Activated CD4-positive, alpha-beta T cell treated with anti-CD3 and anti-CD28 coated beads, Interleukin-2, amount 50 U/mL, for 1 hour (primary cell): ENCODE measurements at places on chromosomes 5 and 9.

DNA sequence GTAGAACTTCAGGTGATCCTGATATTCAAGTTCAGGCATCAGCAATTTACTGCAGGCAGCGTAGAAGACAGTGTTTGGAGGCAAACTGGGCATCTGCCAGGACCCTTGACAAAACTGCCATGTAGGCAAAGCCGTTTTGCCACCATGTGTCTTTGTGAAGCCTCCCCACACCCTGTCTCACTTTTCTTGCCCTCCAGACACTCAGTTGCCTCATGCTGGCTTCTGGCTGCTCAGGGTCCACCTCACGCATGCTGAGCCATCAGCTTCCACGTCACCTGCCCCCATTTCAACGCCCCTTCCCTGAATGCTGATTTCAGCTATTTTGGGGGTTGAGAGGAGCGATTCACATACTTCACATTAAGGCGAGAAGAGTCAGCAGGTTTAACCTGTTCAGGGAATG lies 165.2 kb upstream of the KLF9 start:
- no peak for DNase-seq

GRCh38 chr5:153456354-153456753 lies 34.1 kb upstream of the GRIA1 start:
- no peak for DNase-seq

- DNase-seq, result no peak
Observed at GRCh38 chr9:103803245-103803644, 290.9 kb upstream of the SMC2 start.

DNA sequence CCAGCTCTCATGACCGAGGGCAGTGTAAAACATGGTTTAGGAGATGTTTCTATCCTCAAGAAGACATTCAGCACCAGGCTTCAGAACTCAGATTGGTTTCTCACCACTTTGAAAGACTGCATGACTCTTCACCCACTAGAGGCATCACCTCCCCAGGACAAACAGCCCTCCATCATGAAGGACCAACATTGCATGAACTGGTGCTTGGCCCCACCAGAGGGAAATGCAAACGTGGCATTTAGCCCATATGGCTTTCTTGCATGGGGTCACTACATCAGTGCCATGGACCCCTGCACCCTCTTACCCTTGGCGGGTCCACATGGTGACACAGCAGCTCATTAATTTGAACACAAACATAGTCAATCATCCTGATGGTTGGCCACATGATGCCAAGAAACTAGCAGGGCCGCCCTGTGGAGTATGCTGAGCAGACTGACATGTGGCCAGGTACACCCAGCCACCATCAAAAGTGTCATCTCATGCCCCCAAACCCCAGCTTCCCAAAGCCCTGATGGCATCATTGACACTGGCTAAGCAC lies 129.5 kb upstream of the FSTL4 start:
- DNase-seq, result no peak

- no peak for DNase-seq
Observed at GRCh38 chr9:116409129-116409528, 255.5 kb downstream of the PAPPA start.

DNA sequence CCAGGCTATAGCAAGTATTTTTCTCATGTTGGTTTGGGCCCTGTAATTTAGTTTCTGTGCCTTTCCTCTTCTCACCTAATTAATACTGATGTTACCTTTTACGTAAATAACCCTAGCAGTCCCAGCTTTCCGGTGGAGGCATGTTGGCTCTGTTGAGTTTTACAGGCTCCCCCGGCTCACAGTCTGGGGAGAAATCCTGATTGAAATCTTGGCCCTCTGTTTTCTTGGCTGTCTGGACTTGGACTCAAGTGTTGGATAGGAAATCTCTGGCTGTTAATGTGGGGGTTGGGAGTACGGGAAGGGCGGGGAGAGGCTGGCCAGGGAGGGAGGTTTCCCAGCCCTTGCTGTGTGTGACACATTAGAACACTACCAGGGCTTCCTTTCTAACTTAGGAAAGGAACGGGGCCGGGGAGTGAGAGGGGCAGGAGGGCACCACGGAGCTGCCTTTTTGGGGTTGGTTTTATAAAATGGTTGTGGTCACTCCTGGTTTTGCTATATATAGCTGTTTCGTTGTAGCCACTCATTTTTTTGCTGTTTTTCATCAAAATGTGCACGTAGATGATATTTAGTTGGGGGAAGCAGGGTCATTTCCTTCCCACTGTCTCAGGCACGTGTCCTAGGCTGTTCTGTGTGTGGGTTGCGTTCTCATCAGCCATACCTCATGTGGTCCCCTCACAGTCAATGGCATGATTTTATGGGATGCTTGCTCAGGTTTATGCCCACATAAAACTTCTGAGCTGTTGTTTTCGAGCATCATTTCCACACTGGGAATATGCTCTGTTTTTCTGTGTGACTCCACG lies 11.0 kb downstream of the TRIO start:
- DNase-seq, result no peak

- DNase-seq, result no peak
Observed at GRCh38 chr5:36915653-36916052, 39.1 kb downstream of the NIPBL start.

DNA sequence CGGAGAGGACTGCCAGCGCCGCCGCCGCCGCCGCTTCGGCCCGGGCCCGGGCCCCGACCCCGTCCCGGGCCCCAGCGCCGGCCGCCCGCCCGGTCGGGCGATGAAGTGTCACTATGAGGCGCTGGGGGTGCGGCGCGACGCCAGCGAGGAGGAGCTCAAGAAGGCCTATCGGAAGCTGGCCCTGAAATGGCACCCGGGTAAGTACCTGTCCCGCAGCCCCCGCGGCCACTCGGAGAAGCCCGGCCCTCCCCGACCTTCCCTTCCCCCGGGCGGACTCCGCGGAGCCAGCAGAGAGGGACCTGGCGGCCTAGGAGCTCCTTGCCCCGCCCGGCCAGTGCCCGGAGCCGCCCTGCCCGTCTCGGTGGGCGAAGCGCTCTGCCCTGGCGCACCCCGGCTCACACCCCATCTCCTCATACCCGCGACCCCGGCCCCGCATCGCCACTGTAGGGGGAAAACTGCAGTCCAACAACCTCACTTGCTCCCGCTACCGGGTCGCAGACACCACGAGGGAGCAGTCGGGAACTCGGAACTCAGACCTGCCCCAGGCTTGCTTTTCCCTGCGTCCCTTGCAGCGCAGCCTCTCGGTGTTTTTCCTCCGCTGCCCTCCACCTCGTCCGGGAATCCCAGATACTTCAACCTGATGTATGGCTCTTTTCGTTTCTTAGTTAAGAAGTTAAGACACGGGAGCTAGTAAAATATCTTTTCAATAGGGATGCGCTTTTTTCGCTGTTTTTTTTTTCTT lies 532 bp downstream of the DNAJC21 start:
- peak; percentile 73 for DNase-seq

- no peak for DNase-seq
Observed at GRCh38 chr5:59866661-59867060, 26.9 kb downstream of the PDE4D start.

DNA sequence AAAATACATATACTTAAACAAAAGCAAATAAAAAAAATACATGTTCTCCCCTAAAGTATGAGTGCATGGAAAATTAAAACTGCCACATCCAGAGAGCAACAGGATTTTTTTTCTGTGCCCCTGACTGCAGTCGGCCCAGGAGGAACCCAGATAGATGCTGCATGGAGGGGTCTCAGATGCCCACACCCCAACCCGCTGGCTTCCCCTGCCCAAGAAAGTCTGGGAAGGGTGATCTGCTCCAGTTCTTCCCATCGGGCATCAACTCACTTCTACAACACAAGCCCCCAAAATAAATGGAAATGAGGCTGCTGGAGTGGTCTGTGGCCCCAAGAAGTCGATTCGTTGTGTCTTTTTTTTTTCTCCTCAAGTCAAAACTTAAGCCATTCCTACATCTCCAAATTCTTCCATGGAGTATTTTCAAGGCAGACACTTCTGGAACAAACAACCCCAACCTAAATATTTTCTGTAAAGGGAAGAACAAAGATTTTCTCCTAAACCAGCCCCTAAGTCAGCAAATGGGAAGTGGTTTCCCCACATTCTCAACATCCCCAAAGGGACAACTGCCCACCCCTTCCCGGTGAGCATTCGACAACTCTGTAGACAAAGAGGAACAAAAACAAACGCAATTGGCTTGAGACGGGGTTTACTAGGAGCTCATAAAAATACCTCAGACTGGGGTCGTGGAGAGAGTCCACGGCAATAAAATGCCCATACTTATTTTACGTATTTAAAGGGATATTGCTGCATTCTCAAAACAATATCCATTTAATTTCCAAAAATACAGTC lies 46.7 kb downstream of the ROR2 start:
- DNase-seq, result no peak

GRCh38 chr5:168472329-168472728 lies 13.9 kb upstream of the RARS1 start:
- no peak for DNase-seq

GRCh38 chr9:89637787-89638186 lies 33.0 kb downstream of the GADD45G start:
- DNase-seq, result no peak

DNA sequence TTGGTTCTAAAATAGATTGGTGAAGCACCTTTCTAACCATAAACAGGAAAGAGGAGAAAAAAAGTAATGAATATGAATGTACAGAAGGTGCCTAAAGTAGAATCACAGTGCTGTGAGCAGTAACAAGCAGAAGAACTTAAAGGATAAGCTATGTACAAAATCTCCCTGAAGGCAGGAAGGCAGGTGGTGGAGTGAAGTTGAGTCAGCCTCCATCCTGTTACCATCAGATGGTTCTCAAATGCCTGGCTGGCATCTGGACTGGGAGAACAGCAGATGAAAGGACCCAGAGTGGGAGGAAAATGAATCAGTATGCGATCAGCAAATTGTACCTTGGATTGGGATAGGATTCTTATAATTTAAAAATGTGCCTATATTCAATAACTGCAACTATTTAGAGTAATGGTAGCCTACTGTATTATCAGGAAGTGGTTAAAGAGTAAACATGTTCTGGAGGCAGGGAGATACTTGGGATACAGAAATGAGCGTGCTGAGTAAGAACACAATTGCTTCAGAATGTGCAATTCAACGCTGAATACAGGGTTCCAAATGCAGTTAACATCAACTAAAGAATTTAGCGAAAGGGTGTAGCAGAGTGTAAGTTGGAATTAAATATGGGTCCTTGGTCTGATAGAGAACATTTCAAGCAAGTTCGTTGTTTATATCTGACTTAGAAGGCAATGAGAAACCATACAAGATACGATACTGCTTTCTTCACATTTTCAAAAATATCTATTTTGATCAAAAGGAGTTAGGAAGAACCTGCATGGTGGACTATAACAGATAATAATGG lies 21.1 kb upstream of the FER start:
- DNase-seq, result no peak

DNA sequence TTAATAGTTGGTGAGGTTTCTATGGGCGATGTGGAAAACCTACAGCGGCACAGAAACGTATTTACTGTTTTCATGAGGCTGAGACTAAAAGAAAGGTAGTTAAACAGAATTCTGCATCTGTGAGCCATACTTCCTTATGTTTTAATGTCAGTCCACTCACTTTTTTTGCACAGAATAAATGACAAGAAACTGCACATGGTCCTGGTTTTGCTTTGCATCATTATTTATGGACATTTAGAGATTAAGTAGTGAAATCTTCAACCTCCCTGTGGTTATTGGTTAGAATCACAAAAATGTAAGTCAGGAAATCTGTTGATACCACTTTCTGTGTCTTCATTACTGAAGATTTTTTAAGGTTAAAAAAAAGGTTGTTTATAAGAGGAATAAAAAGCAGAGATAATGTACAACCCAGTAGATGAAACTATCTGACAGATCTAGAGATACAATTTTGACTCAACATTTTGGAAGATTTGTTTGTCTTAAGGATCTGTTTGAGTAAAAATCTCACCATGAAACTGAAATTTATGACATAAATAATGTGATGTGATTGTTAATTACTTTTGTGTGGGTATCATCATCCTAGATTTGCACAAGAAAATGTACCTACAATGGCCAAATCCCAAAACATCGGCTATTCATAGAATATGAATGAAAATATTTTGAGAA lies 2.4 kb downstream of the PRR16 start:
- DNase-seq, result no peak

DNA sequence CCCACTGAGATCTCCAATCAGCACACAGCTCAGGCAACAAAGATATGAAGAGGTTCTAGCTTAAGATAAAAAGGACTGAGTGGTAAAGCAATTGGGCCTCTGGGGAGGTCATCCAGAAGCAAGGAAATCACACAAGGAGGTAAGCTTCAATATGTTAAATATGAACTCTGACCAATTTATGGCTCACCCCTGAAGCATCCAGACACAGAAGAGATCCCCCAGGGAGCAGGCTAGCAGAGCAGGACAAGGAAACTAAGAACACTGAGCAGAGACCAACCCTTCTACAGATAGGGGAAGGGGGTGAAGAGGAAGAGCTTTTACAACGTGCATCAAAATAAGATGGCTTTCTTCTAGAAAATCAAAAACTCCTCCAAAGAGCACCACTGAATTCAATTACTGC lies 616.2 kb downstream of the DNAH5 start:
- no peak for DNase-seq

GRCh38 chr5:74374656-74375055 lies 265.9 kb downstream of the ENC1 start:
- no peak for DNase-seq

DNA sequence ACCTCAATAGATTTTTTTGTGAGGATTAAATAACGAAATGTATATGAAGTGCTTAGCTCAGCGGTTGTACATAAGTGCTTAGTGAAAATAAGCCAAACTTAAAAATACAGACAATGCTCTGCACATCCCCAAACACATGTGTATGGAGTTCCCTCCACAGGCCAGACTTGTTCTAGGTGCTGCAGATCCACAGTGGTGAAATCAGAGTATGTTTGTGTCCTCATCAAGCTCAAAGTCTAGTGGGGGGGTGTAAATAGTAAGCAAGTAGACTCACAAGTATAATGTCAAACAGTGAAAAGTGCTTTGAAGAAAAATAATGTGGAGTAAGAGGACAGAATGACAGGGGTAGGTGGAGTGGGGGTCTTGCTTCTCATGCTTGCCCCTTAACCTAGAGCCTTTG lies 157.4 kb upstream of the SPRY4 start:
- DNase-seq, result no peak

DNA sequence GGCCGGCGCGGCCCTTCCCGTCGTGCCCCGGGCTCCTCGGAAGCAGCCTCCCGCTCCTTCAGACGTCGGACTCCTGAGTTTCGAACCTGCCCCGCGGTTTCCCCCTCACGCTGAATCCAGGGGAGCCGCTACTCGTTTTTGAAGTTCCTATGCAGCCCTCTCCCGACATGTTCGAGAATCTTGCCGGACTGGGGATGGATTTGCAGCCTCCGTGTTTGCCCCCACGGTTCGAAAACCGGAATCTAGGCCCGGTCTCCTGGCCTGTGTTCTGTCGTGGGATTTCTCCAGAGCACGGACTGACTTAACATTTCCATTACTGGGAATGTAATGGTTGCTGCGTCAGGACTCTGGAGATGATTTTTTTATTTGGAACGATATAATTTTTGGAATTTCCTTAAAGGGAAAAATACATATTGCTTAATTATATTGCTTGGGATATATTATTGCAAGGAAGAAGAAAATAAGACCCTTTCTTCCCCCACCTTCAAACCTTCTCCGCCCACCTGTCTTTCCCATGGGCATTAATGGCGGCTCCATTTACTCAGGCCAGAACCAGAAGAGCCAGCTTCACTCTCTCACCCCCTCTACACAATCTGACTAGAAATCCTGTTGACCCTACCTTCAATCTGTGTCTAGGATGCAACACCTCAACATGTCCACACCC lies 8.5 kb upstream of the MGAT1 start:
- DNase-seq, result no peak
